ENCODE measurements at places on chromosomes 16 and 17.

DNA sequence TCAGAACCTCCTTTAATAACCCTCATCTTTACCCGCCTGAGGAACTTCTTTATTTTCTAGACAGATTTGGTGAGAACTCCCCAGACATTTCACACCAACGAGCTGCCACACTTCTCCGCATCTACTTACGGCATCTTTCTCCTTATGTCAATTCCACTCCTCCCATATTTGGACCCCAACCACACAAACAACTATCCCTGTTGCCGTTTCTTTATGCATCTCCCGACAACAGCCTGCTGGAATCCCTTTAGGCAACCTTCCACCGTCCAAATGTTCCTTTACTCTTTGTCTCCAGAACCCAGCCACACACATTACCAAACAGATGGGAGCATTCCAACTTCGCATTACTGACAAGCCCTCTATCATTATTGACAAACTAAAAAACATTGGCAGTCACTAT, 8.8 kb upstream of the ENDOV start:
- no peak for DNase-seq

GRCh38 chr17:7293159-7293558, 1.3 kb downstream of the YBX2 start:
- no peak for DNase-seq

DNA sequence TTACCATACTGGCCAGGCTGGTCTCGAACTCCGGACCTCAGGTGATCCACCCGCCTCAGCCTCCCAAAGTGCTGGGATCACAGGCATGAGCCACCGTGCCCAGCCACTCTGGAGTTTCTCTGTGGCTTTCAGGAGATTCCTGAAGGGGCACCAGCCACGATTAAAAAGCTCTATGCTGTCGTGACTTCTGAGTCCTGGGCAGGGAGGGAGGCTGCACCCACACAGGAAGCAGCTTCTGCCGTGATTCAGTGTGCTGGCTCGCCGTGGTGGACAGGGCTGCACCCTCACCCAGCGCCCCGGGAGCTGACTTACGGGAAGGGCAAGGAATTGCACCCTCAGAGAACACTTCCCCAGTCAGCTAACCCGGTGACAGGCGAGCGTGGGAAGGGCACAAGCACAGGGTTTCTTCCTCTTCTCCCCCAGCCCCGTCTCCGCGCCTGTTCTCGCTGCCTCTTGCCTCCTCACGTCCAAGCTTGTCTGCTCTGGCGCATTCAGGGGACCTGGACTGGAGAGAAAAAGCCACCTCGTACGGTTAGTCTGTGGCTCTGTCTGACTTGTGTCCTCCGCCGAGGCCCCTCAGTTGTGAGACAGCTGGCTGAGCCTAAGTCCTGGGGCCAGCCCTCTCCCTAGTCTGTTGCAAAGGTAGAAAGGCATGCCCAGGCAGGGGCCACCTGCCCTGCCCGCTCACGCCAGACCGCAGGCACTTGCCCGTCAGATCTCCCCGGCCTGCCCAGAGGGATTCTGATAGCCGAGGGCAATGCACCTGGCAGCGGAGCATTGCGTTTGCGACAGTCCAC, 145.0 kb downstream of the SEC14L1 start:
- no peak for DNase-seq

DNA sequence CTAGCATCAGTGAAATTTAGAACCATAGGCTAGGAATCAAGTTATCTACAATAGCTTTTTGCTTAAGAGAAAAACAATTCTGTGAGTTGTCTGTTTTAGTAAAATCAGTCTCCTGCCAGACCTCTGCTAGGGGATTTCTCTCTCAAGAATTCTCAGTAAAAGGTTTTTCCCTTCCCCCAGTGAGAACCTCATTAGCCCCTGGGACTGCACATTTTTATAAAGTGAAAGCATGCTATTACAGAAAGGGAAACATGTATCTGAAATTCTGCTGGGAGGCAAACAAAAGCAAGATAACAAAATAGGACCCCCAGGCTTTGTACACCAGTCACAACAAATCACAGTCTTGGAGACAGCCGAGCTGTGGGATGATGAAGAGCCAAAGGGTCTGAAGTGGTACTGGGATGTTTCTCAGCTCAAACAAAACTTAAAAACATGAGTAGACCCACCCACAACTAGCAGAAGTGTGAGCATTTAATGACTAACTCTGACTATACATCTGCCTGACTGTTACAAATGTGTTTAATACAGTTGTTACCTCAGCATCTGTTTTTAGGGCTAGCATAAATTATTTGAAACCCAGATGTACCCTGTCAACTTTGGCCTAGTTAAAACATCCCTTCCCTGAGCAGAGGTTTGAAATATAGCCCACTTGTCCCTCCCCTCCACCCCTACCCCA, 20.0 kb upstream of the GLG1 start:
- no peak for DNase-seq

DNA sequence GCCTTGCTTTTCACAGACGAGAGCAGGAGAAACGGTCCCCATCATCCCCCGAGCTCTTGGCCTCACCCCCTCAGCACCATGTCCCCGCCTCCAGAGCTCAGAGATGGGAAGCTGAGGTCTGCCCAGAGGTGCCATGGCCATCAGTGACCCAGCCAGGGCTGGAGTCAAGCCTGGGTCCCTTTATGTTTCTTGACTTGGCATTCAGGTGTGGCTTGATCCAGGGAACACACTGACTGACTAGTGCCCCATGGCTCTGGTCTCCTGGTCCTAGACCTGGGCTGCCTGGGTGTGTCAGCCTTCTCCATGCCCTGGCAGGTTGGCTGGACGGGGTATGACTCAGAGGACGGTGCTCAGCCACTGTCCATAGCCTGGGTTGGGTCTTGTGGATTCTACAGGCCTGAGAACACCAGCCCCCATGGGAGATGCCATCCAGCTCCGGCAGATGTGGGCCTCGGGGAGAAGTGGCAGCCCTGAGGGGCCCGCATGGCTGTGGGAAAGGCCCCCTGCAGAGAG, 54.2 kb downstream of the ZFPM1 start:
- DNase-seq, result no peak

- no peak for DNase-seq
These were observed 123.6 kb downstream of the OR1D5 start for GRCh38 chr17:2939714-2940351.

- no peak for DNase-seq
These were observed 2.0 kb downstream of the TMC5 start for GRCh38 chr16:19419698-19420075.

GRCh38 chr17:77691216-77692085, 267.1 kb upstream of the TNRC6C start:
- no peak for DNase-seq

- DNase-seq, result no peak
These were observed 1.4 kb upstream of the WDR45B start for GRCh38 chr17:82649501-82650261.

DNA sequence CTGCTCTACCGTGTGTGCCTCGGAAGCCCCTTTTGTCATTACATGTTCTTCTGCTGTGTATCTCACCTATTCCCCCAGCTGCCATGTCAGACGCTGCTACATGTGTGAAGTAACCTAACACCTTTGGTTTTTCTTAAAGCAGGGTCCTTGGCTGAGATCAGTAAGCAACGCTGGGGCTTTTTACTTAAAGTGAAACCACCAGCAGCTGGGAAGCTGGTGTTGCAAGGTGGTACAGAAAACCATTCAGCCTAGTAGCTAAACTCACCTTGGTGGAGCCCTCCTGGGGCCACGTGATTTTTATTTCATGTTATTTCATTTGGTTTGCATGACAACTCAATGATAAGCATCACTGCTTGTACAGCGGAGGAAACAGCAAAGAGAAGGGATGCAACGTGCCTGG, 62.6 kb downstream of the PLCG2 start:
- no peak for DNase-seq

GRCh38 chr17:50322271-50322670, 23.7 kb upstream of the XYLT2 start:
- DNase-seq, result no peak

DNA sequence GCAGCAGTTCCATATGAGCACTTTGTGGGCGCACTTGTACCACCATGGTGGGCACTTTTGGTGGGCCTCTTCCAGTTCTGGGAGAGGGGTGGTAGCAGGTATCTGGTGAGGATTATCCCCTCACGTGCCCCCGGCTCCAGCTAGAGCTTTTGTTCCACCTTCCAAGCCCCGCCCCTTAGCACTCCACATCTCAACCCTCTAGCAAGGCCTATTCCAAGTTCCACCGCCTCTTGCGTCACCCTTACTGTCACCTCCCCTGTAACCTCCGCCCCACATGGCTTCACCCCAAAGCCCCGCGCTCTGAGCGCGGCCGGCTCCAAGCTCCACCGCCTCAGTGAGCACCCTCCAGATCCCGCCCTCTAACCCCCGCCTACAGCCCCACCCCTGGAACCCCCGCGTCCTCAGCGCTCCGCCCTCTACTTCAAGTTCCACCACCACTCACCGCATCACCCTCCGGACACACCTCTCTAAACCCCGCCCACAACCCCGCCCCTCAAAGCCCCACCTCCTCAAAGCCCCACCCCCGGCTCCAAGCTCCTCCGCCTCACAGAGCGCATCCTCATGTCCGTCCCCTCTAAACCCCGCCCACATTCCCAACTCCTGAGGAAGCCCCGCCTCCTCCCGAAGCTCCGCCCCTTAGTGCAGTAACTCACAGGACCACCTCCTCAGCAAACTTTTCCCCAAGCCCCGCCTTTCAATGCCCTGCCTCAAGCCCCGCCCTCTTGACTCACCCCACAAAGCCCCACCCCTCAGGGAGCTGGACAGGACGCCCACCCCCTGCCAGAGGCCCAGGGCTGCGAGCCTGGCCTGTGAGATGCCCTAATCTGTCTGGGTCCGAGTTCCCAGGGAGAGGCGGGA, 11.1 kb downstream of the SCN4A start:
- DNase-seq, result no peak

Data from stimulated activated CD8-positive, alpha-beta memory T cell treated with anti-CD3 and anti-CD28 coated beads, Interleukin-4, amount 100 ng/mL, for 1 hour (primary cell).